ENCODE measurements at places on chromosomes 2 and 18.

- DNase-seq: no peak
These were observed 42.8 kb upstream of the TPO start for GRCh38 chr2:1370461-1370860.

GRCh38 chr2:157875641-157876065 lies 477 bp downstream of the ACVR1 start:
- peak; percentile 31 for DNase-seq

DNA sequence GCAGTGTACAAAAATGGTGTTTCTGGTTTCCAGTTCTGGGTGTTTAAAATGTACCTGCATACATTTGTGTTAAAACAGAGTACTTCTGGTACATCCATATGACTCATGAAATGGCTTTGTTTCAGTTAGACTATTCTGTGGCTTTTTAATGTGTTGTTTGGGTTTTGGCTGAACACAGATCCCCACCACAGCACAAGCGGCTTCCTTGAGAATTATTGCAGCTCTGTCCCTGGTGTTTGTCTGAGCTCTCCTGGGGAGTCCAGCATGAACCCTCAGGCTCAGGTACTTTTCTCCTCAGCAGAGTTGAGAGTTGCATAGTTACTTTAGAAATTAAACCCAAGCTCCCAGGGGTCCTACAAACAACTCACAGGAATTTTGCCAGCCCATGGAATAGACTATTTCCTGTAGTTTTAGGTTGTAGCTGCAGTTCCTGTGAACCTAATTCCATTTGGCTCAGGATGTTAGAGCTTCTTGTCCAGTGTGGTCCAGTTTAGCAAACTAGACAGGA lies 64.8 kb upstream of the EML6 start:
- no peak for DNase-seq

DNA sequence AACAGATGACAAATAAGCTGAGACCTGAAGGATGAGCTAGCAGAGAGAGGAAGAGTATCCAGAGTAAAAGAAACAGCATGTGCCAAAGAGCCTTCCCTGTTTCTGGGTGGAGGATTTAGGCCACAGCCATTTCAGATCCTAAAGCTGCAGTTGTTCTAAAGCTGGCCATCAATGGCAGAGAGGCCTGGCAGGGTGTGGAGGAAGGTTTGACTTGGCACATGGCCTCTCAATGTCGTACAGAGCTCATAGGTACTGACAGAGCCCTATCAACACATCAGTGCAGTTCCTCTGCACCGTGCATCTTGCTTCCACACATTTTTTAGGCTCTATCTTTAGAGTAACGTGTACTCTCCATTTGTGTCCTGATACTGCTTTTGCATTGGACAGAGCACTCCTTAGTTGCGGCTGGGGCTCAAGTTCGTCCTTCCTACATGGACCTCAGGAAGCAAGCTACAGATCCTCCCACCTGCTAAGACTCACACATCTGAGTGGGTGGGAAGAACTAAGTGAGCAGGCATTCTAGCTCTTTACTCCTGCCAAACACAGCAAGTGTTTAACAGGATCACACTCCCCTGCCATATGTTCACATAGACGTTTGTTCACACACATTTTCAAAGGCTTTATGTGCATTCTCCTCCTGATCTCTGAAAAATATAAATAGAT lies 3.0 kb upstream of the CHMP3 start:
- no peak for DNase-seq

DNA sequence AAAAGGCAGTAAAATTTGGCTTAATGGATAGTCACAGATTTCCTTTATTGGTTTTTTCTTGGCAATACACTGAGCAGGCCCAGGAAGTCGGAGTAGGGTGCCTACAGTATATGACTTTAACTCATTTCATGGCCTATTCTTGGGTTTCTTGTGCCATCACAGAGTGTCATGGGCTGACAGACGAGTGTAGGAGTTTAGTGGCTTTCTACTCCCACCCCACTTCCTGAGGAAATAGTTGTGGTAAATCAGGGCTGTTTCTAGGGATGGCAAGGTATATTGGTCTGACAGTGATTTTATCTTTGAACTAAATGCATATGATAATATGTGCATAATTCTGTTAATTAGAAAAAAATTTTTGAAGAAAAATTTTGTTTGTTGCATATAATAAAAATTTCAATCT lies 100.1 kb downstream of the PLCL1 start:
- no peak for DNase-seq

DNA sequence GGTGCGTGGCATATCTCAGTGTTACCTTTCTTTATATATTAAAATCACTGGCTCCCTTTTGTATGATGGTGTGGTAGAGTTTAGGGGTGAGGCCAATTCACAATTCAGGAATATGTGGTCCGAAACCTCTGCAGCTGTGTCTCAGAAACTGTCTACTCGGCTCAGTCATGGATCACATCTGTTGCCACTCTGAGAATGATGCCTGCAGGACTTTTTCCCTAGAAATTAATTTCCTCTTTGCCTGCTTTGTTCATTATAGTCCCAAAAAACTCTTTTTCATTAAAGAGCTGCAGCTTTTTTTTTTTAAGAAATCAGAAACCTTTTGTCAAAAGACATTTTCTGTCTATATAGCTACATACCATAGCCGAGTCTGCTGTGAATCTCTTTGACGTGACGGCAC lies 104.9 kb upstream of the NFATC1 start:
- no peak for DNase-seq

GRCh38 chr2:197209742-197210408 lies 100.7 kb downstream of the ANKRD44 start:
- no peak for DNase-seq

DNA sequence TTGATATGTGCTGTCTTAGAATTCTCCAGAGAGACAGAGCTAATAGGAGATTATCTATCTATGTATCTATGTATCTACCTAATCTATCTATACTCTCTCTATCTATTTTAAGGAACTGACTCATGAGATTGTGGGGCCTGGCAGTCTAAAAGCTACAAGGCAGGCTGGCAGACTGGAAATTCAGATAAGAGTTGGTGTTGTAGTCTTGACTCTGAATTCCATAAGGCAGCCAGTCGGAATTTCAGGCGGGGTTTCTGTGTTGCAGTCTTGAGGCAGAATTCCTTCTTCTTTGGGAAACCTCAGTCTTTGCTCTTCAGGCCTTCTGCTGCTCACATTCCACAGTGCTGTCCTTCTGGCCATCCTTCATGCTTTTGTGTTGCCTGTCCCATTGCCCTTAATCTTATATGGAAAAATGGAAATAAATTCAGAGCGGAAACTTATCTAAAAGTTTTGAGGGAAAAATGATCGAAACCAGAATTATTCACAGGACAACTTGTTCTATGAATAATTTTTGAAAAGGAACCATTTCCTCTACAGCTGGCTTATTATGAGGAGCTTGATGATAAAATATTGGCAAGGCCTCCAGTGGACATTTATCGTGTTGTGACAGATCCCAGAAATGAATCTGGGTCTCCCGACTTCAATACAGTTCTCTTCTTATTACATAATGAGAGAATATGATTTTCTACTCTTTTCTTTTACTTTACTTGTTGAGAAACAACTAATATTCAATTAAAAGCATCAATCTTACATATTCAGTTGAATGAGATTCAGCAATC lies 10.8 kb downstream of the IL1RL1 start:
- DNase-seq: no peak

DNA sequence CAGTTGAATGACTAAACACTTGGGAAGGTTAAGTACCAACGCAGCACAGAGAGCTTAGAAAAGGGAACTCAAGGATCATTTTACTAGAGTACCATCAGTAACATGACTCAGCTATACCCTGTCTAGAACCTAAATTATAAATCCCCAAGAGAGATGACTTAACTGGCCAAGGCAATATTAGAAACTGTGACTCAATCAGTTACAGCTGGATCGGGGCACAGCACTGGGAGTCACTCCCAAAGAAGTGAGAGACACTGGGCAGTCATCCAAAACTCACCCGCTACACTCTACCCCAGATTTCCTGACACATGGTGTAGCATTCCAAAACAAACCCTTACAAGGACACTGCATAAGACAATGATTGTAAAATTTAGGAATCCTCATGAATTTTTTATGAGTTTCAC lies 17.7 kb downstream of the IWS1 start:
- peak; percentile 81 for DNase-seq

DNA sequence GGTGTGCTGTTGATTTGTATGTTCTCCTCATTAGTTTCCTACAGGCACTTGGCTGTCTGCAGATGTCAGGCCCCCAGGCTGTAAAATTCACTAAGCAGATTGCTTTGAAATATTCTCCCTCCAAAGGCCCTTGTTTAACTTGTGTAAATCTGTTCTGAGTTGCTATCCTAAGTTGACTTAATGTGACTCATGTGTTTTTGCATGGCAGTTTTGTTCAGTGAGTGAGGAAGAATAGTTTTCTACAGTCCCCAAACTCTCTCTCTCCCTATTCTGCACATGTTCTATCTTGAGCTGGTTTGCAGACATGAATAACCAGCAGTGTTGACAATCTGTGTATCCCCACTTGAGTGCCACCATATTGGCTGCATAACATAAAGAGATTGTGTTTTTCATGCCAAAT lies 1005.4 kb upstream of the DDX18 start:
- no peak for DNase-seq

GRCh38 chr18:78793313-78794070 lies 186.1 kb upstream of the SALL3 start:
- DNase-seq: no peak

GRCh38 chr2:223721746-223722145 lies 115.6 kb downstream of the AP1S3 start:
- no peak for DNase-seq

GRCh38 chr18:12599966-12600365 lies 57.9 kb downstream of the SPIRE1 start:
- no peak for DNase-seq

DNA sequence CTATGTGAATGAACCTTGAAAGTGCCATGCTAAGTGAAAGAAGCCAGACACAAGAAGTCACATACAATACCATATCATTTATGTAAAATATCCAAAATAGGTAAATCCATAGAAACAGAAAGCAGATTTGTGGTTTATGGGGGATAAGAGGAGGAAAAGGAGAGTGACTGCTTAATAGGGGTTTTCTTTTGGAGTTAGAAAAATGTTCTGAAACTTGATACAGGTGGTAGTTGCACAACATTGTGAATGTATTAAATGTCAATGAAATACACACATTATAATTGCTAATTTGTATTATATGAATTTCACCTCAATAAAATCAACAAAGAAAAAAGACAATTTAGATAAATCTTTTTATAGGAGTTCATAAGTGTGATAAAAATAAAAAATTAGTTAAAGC lies 37.1 kb downstream of the MEMO1 start:
- DNase-seq: no peak

GRCh38 chr2:101627285-101628029 lies 70.0 kb upstream of the MAP4K4 start:
- DNase-seq: no peak

- DNase-seq: no peak
These were observed 73.9 kb upstream of the NFATC1 start for GRCh38 chr18:79321625-79322405.

DNA sequence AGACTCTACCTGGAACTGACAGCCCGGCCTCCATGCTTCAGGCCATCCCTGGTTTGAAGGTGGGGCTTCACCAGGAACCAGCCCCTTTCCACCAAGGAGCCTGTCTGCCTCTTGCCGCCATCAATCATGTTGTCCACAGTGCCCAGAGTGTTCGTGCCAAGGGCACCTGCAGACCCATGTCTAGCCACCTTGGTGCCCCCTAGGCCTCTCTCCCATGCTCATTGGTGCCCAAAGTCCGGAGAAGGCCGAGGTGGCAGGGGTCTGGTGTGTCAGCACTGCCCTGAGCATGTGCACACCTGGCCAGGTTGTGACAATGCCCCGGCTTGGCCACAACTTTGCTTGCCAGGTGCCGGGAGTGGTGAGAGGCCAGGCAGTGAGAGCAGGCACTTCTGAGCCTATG lies 114.8 kb downstream of the COPS8 start:
- DNase-seq: no peak

DNA sequence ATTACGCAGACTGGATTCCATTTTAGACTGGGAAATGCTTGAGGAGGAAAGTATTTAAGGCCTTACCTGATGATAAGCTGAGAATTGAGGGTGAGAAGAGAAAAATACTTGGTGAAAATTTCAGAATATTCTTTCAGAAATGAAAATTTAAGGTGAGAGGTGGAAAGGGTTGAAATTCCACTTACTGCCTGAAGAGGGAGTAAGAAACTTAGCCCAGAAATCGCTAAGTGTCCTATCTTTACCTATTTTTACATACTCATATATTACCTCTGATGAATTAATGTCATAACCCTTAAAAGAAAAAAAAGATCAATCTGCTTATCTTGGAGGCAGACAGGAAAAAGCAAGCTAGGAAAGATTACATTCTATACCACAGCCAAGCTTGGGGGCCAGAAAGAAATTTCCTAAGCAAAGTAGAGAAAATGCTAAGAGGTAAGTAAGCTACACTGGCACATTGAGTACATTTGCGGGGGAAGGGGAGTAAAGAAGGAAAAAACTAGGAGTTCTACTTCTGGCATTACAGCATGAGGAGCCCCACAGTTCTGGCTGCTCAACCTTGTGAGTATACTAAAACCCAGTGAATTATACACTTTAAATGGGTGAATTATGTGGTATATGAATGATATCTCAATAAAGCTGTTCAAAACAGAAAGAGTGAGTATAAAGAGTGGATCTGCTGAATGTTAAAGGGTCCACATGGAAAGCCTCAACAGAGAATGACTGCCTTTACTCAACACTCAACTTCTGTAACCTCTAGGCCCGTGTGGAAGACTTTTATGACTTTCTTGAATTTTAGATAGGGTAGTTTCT lies 33.8 kb downstream of the SMC6 start:
- DNase-seq: no peak

GRCh38 chr2:46369783-46370182 lies 72.6 kb downstream of the EPAS1 start:
- no peak for DNase-seq

GRCh38 chr2:182595650-182596049 lies 120.4 kb upstream of the DNAJC10 start:
- no peak for DNase-seq

DNA sequence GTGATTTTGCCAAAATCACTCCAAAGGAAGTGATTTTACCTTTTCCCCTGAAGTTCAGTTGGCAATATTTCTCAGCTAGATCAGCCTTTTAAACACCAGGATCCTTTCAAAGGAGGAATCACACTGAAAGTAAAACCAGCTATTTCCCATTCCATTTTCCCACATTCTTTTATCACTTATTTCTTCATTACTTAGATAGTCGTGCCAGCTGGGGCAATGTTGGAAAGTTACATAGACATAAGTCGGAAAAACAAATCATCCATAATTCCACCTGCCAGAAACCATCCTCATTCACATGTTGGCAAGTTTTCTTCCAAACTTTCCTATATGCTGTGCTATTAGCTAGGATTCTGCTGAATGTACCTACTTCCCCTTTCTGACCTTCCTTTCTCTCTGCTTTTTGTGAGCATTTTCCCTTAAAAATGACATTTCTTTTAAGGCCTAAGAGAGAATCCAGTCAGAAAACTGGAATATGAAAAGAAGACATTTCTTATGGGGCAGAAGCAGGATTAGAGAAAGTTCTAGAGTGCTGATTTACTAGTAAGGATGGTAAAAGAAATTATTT lies 170.0 kb upstream of the STK17B start:
- no peak for DNase-seq

GRCh38 chr2:11683476-11683875 lies 13.5 kb upstream of the NTSR2 start:
- DNase-seq: peak; percentile 47

Data from tibial artery (tissue), 4 donors.